ENCODE measurements at places on chromosomes 6 and 20. TPM values are rescaled to one million over a fixed set of nuclear protein-coding genes. Genes with fewer than 3 reads are reported as not detected.

C6orf132 gene
- total RNA-seq: 66.0 TPM

POU5F1 gene
- not detected for total RNA-seq

HCRTR2 gene
- not detected for total RNA-seq

ECT2L gene
- total RNA-seq: not detected

PDYN gene
- total RNA-seq: not detected

REV3L gene
- total RNA-seq: 13.9 TPM

ULBP1 gene
- 0.86 TPM for total RNA-seq

CST1 gene
- 0.92 TPM for total RNA-seq

Data from PC-3 (cell line).